MCF 10A (cell line): ENCODE measurements at places on chromosomes 5 and 9. TPM values are rescaled to one million over a fixed set of nuclear protein-coding genes. Genes with fewer than 3 reads are reported as not detected.

GRCh38 chr9:108536836-108537601, 318.8 kb downstream of the ACTL7B start:
- DNase-seq, result no peak

DNA sequence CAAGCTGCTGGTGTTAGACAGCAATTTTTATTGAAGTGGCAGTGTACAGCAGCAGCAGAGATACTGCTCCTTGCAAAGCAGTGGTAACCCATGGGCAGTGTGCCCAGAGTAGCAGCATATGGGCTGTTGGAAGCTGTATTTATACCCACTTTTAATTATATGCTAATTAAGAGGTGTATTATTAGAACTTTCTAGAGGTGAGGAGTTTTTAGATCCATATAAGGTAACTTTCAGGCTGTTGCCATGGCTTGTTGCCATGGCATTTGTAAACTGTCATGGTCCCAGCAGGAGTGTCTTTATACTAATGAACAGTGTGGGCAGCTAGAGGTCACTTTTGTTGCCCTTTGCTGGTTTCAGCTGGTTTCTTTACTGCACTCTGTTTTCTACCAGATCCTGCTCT, 3.7 kb upstream of the PJA2 start:
- DNase-seq, result no peak

GRCh38 chr5:137022725-137023124, 476.4 kb downstream of the SPOCK1 start:
- DNase-seq, result no peak

GRCh38 chr9:2127486-2127885, 112.3 kb downstream of the SMARCA2 start:
- DNase-seq, result peak; percentile 18

DNA sequence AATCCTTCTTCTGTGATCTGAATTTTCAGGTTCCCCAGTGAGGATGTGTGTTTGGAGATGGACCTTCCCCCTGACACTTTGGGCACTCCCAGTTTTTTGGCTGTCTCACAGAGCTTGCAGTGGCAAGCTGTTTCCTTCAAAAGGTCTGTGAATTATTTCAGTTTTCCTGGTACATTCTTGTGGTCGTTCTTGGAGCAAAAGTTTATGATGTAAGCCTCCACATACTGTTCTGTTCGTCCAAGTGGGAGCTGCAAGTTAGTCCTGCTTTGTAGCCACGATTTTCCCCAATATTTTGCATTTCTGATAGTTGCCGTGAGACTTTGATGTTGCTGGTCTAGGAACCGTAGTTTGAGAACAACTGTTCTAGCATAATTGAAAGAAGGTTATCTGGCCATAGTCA, 88.3 kb downstream of the MTAP start:
- DNase-seq, result no peak

- DNase-seq, result peak; percentile 55
Measured at GRCh38 chr5:72817076-72817481, 618 bp downstream of the TNPO1 start.

GRCh38 chr9:136685216-136685615, 2.0 kb downstream of the AGPAT2 start:
- no peak for DNase-seq

DNA sequence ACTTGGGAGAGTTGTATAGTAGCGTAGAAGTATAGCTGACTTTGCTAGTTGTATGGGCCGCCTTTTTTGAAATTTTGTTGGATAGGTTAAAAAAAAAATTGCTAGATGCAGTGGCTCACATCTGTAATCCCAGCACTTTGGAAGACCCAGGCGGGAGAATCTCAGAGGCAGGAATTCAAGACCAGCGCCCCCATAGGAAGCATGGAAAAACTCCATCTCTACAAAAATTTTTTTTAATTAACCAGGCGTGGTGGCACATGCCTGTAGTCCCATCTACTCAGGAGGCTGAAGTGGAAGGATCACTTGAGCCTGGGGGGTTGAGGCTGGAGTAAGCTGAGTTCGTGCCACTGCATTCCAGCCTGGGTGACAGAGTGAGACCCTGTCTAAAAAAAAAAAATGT, 59.2 kb downstream of the SMC5 start:
- no peak for DNase-seq

The CARTPT gene
- not detected in 2 replicates for total RNA-seq

The GDNF gene
- total RNA-seq, result not detected in 2 replicates
